ENCODE measurements at places on chromosomes 1 and 21. TPM values are rescaled to one million over a fixed set of nuclear protein-coding genes. Genes with fewer than 3 reads are reported as not detected.

The RPE65 gene
- polyA plus RNA-seq, result not detected

The EIF4G3 gene
- 6.3 TPM for polyA plus RNA-seq

The BTBD8 gene
- 1.2 TPM for polyA plus RNA-seq

The NUP133 gene
- polyA plus RNA-seq, result 7.8 TPM

The RNF207 gene
- polyA plus RNA-seq, result 17.5 TPM

The SNRNP40 gene
- polyA plus RNA-seq, result 19.7 TPM

The EXO1 gene
- 0.93 TPM for polyA plus RNA-seq

The OBSCN gene
- polyA plus RNA-seq, result 19.7 TPM

The YBEY gene
- polyA plus RNA-seq, result 14.2 TPM

The C1orf116 gene
- 17.1 TPM for polyA plus RNA-seq

The ZBTB40 gene
- polyA plus RNA-seq, result 2.1 TPM

The BROX gene
- polyA plus RNA-seq, result 13.5 TPM

The RBP7 gene
- polyA plus RNA-seq, result 16.1 TPM

The STYXL2 gene
- polyA plus RNA-seq, result not detected

The CD1E gene
- polyA plus RNA-seq, result 0.53 TPM

The GNAT2 gene
- polyA plus RNA-seq, result not detected

The MEX3A gene
- polyA plus RNA-seq, result not detected

The CFHR3 gene
- not detected for polyA plus RNA-seq

The MAP3K21 gene
- 6.9 TPM for polyA plus RNA-seq

The NLRP3 gene
- polyA plus RNA-seq, result 2.3 TPM

The PLA2G2E gene
- not detected for polyA plus RNA-seq

The TMEM222 gene
- 38.6 TPM for polyA plus RNA-seq

The FMO4 gene
- 12.2 TPM for polyA plus RNA-seq

The ASAP3 gene
- polyA plus RNA-seq, result 25.1 TPM

The NAXE gene
- 71.7 TPM for polyA plus RNA-seq

The ATP6V1G3 gene
- polyA plus RNA-seq, result not detected

The TMEM125 gene
- 38.8 TPM for polyA plus RNA-seq

The KIF21B gene
- 0.68 TPM for polyA plus RNA-seq

The GOLT1A gene
- 6.6 TPM for polyA plus RNA-seq
